ENCODE measurements at places on chromosomes 6 and 20.
A peak's percentile ranks its signal among the peaks of the same experiment; 100 is the strongest.

GRCh38 chr6:3789018-3789895, 37.7 kb upstream of the PXDC1 start:
- DNase-seq = no peak

DNA sequence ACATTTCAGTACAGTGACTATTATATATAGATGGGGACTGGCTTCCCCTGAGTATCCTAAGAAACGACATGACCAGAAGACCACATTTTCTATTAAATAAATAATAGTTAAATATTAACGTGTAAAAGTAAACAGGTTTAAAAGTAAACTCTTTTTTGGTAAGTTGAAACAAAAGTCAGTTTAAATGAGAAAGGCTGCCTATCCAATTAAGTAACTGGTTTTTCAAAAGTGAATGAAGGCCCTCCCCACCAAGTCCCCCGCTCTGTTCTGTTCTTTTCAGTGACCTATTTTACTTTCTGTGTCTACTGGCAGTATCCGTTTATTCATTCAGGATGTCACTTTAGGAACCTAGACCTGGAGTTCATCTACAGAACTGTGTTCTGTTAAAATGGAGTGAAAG, 32.0 kb downstream of the QKI start:
- no peak for DNase-seq

DNA sequence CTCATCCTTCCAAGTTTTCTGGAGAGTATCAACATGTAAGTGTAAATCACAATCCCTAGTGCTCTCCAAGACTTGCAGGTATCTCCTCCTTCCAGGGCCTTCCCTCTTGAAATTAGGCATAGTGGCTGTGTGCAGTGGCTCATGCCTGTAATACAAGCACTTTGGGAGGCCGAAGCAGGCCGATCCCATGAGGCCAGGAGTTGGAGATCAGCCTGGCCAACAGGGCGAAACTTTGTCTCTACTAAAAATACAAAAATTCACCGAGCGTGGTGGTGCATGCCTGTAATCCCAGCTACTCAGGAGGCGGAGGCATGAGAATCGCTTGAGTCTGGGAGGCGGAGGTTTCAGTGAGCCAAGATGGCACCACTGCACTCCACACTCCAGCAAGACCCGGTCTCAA, 9.4 kb upstream of the ANGPT4 start:
- no peak for DNase-seq

GRCh38 chr6:33426590-33427511, 7.0 kb downstream of the SYNGAP1 start:
- no peak for DNase-seq

DNA sequence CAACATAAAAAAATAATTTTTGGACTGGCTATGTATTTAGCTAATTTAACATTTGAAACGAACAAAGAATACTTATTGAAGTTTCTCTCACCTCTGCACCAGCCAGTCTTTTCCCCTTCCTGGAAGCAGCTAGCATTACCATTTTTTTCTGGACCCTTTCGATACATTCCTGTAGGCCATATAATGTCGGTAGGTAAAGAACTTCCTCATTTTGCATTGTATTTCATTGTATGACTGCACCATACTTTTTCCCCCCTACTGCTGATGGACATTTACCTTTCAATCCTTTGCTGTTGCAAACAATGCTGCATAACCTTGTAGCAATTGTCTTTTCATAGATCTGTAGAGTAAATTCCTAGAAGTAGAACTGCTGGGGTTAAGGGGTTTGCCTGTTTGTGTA, 17.6 kb downstream of the CBFA2T2 start:
- no peak for DNase-seq

DNA sequence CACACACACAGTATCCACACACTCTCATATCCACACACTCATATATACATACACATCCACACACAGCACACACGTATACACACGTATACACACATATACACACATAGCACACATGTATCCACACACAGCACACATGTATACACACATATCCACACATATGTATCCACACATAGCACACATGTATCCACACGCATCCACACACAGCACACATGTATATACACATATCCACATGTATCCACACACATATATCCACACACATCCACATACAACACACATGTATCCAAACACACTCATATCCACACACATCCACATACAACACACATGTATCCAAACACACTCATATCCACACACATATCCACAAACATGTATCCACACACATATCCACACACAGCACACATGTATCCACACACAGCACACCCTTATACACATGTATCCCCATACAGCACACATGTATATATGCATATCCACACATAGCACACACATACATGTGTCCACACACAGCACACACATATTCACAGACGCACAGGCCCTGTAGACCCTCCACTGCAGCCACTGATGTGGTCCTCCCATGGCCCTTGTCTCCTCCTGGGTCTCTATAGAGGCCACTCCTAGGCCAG, 172.1 kb downstream of the CDH4 start:
- no peak for DNase-seq

DNA sequence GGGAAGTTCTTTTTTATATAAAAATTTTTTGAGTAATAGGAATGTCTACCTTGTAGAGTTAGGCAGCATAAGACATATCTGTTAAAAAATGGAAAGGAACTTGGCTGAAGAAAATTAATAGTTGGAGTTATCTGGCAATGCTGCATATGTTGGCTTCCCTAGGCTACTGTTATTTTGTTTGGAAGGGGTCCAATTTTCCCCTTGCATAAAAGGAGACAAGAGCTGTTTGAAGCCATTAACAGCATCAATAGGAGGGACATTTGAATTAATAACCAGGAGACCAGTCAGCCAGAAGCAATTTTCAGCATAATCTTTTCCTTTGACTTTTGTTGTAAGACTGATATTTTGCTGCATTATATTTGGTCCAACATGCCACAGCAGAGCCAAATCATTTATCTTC, 80.9 kb upstream of the TAB2 start:
- no peak for DNase-seq

DNA sequence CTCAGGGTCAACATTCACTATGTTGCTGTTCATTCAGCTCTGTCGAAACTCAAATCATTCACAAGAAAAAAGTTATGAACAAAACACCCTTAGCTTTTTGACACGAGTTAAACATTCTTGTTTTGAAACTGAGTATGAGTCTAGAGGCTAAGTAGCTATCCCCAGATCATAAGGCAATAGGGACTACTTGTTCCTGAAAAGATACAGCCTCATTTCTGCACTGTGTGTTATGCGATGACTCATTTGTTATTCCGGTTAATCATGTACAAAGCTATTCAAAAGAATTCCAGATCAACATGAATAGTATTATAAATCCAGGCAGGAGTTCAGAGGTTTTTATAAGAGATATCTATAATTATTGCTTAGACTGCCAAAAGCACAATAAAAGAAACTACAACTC, 908.0 kb downstream of the QKI start:
- DNase-seq = no peak

DNA sequence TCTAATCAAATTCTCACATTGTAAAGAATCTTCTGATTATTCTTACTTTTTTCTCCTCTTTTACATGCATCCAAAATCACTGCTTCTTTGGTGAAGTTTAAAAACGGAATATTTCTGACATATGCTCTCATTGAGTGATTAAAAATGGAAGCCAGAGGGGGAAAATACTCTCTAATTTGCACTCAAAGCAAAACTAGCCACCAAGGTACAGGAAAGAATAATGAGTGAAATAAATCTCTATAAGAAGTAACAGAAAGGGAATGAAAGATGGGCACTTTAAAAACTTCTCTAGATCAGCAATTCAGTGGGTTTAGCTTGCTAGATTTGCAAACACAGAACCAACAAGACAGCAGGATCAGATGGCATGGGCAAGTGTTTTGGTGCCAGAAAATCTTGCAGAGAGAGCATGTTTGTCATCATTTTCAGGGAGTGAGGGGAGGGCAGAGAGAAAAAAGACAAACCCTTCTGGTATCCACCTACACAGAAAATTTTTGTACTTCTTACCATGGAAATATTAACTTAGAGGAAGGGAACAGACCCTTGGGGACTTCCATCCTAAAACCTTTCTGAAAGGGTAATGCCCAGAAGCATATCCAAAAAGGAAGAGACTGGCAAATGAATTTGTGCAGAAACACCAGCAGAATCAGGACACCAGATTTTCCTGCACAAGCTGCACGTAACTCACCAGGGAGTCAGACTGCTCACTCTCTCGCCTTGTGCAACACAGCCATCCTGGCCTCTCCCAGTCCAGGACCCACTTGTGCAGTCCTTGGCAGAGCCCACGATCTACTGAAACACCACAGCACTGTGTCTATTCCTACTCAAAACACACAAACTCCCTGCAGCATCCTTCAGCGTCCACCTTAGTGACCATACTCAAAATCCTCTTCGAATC, 270.2 kb upstream of the PRDM1 start:
- DNase-seq = no peak

DNA sequence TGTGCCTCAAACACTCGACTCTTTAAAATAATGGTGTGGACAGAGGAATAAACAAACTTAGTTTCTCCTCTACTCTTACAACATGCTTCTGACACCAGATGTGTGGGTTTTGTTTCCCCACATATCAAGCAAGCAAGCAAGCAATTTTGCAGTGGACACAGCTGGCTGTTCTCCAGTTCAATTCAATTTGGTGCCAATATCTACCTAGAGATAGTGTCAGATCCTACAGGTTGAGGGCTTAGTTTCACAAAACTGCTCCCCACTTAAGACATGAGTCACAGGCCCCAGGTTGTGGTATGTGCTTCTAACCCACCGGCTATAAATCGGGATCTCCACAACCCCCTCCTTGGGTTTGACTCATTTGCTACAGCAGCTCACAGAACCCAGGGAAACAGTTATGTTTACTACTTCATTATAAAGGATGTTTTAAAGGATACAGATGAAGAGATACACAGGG, 131.4 kb upstream of the TRAF3IP2 start:
- DNase-seq = peak; percentile 28

GRCh38 chr20:46361381-46361780, 45.0 kb downstream of the ELMO2 start:
- DNase-seq = no peak

GRCh38 chr6:29925321-29925720, 17.0 kb upstream of the HLA-A start:
- DNase-seq = no peak

DNA sequence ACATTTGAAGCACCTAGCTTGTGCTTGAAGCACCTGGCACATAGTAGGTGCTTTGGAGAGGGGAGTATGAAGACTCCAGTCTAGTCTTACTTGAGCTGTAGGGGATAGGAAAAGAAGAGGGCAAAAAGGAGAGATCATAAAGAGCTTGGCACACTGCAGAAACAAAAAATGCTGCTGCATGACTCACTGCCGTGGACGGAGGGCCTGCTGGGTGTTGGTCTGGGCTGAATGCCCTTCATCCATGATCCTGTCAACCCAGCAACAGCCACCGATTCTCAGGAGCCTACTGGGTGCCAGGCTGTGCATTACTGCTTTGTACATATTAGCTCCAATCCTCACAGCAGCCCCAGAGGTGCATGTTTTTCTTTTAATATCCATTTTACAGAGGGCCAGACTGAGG, 6.0 kb downstream of the PDYN start:
- no peak for DNase-seq

- DNase-seq = no peak
Measured at GRCh38 chr6:151425561-151425960, 26.4 kb downstream of the RMND1 start.

- DNase-seq = no peak
Measured at GRCh38 chr6:9398071-9398766, 962.9 kb upstream of the SLC35B3 start.

GRCh38 chr20:37903317-37904007, 535 bp downstream of the VSTM2L start:
- no peak for DNase-seq

GRCh38 chr20:50303573-50304500, 113.2 kb downstream of the CEBPB start:
- no peak for DNase-seq

DNA sequence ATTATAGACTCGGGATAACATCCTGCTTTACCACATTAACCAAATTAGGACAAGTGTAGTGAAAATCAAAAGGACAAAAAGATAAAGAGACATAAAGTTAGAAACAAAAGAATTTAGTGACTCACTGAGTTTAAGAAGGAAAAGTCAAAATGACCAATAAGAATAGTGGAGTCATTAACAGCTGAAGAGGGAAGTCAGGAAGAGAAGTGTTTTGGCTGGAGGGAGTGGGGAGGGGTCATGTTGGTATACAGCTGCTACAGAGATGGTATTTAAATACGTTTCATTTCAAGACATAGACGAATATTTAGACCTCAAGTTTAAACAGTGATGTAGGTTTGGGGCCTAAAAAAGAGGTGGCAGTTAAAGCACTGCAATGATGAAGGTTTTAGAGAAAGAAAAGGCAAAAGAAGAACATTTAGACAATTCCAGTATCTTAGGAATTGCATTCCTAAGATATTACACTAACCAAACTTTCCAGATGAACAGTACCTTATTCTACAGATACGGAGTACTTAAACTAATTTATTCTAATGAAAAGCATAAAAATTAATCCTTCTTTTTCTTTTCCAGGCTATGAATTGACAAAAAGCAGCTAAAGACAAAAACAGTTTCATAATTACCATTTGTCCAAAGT, 10.6 kb downstream of the FKBP5 start:
- DNase-seq = no peak

- DNase-seq = no peak
Measured at GRCh38 chr6:127854009-127854408, 46.8 kb downstream of the THEMIS start.

DNA sequence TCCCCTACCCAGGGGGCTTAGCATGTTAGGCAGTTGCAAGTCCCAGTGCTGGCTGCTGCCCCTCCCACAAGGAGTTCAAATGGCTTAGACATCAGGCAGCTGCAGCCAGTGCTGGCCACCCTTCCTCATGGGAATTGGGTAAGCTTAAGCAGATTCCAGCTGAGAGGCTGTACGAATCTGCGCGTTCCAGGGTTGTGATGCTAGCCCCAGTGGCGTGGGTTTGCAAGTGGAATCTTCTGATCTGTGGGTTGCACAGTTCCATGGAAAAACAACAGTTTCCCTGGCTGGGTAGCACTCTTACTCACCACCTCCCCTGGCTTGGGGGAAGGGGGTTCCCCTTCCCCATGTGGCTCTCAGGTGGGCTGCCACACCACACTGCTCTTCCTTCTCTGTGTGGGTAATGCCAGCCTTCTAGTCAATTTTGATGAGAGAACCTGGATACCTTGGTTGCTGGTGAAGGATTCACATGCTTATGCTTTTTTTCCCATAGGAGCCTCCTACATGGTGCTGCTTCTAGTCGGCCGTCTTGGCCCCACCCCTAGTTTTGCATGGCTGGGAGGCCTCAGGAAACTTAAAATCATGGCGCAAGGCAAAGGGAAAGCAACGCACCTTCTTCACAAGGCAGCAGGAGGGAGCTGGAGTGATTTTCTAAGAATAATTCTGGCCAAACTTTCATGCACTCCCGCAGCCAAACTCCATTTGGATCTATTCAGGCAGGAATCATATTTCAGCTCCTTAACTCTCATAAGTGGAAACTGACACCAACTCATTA, 13.0 kb downstream of the DYNLT2 start:
- no peak for DNase-seq

DNA sequence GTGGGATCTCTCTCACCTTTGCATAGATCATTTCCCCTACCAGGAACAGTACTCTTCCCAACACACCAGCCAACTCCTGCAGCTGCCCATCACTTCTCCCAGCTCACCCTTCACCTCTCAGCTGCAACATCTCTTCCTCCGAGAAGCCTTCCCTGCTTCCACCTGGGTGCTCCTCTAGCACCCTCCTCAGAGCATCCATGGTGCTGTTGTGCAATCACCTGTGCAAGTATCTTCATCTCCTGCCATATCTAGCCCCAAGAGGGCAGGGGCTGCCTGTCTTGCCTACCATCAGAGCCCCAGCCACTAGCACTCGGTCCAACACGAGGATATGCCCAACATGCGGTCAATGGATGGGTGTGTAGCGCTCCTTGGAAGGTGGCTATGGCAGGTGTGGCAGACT, 75.8 kb downstream of the BANF2 start:
- DNase-seq = no peak

Data from activated T-helper 9 cell treated with anti-CD3 and anti-CD28 coated beads, Interleukin-2, amount 50 U/mL, for 16 hours (primary cell).